HFFc6 (cell line): ENCODE measurements at places on chromosomes 16 and 17.

DNA sequence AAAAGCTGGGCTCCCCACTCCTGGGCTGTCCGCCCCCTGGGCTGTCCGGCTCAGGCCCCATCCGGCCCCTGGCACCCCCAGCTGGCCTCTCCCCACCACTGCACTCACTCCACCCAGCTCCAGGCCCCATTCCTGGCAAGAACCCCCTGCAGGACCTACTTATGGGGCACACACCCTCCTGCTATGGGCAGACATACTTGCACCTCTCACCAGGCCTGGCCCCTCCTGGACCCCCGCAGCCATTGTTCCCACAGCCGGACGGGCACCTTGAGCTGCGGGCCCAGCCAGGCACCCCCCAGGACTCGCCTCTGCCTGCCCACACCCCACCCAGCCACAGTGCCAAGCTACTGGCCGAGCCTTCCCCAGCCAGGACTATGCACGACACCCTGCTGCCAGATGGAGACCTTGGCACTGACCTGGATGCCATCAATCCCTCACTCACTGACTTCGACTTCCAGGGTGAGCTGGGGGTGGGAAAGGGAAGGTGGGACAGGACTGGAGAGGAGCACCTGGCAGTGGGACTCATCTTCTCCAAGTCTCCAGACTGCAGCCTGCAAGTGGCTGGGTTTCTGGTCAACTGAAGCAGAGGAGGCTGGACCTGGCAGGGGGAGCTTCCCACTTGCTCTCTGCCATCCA, 17.6 kb downstream of the UNC119 start:
- DNase-seq, result no peak

GRCh38 chr16:4006397-4006999, 109.7 kb downstream of the ADCY9 start:
- DNase-seq, result no peak

DNA sequence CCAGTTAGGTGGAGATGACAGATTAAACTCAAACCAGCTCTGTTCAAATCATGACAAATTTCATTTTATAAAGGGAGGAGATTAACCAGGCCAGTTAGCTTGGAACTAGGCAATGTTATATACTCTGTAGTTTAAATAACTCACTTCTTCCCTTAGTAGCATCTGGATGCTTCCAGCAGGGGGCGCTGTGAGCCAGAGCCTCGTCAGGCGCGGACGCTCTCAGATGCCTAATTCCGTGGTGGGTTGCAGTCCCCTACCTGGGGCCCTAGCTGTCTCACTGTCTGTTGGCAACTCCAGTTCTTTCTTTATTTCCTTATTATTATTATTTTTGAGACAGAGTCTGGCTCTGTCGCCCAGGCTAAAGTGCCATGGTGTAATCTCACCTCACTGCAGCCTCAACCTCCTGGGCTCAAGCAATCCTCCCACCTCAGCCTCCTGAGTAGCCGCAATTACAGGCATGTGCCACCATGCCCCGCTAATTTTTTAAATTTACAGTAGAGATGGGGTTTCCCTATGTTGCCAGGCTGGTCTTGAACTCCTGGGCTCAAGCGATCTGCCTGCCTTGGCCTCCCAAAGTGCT, 17.3 kb upstream of the WFDC1 start:
- DNase-seq, result peak; percentile 38

DNA sequence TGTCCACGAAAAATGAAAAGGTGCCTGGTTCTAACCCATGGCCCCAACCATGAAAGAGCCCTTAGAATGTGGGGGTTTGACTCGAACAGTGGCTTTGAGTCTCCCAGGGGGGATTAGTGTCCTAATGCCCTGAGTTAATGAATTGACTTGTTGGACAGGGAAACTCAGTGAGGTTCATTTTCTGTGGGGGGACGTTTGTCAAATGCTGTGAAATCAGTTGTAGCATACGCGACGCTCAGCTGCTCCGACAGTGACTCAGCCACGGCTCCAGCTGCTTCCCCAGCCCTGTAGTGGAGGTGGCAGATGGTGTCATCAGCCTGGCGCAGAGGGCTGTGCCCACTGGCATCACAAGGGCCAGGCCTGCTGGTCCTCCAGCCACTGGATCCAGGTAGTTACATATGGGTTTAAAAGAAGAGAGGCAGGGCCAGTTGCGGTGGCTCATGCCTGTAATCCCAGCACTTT, 3.9 kb upstream of the TMEM235 start:
- no peak for DNase-seq

DNA sequence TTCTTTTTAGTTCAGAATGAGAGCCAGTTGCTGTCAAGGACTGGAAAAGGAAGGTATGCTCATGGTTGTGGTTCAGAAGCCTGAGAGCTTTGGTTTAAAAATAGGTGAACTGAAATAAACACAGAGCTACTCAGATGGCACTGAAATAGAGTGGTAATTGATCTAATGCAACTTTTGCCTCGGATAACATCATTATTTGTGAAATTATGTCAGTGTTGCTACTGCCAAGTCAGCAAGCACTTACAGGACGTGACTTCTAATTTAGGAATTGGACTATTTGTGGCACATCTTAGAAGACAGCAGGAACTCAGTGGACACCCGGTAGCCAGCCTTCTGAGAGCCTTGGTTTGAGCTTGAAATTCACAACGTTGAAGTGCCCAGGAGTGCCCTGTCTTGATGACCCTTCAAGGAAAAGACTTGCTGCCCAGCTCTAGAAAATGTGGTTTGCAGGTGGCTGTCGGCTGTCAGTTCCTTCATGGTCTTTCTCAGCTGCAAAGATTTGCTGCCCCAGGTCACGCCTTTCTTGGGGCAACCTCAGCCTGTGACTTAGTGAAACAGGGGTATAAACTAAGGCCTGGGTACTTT, 42.0 kb upstream of the XYLT1 start:
- peak; percentile 55 for DNase-seq

GRCh38 chr17:69962436-69962995, 112.5 kb upstream of the KCNJ16 start:
- DNase-seq, result no peak

- DNase-seq, result no peak
Measured at GRCh38 chr16:75556431-75556950, 439 bp upstream of the TMEM231 start.

GRCh38 chr17:50468304-50469207, at the start of gene CHAD:
Gene CHAD (minus strand): TSS chr17:50468880. CDS start chr17:50468813, 67 bp downstream.
- no peak for DNase-seq

DNA sequence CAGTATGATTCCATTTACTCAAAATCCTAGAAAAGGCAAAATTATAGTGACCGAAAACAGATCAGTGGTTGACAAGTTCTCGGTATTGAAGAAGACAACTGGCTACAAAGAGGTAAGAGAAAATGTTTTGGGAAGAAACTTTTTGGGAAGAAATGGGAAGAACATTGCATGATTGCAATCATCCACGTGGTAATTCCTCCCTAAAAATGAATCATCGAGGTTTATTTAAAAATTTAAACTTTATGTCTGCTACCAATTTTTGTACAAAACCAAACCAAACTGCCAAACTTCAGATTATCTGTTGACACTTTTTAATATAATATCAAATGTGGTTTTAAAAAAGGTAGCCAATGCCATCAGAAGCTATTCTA, 8.1 kb downstream of the SMURF2 start:
- DNase-seq, result no peak

- DNase-seq, result no peak
Measured at GRCh38 chr16:15035163-15035729, 20.6 kb downstream of the NTAN1 start.

GRCh38 chr16:14602443-14602963, 27.6 kb downstream of the PARN start:
- DNase-seq, result no peak

GRCh38 chr17:60106340-60107059, 27.8 kb upstream of the HEATR6 start:
- peak; percentile 70 for DNase-seq

- no peak for DNase-seq
Measured at GRCh38 chr16:81478876-81479511, 34.4 kb downstream of the CMIP start.

DNA sequence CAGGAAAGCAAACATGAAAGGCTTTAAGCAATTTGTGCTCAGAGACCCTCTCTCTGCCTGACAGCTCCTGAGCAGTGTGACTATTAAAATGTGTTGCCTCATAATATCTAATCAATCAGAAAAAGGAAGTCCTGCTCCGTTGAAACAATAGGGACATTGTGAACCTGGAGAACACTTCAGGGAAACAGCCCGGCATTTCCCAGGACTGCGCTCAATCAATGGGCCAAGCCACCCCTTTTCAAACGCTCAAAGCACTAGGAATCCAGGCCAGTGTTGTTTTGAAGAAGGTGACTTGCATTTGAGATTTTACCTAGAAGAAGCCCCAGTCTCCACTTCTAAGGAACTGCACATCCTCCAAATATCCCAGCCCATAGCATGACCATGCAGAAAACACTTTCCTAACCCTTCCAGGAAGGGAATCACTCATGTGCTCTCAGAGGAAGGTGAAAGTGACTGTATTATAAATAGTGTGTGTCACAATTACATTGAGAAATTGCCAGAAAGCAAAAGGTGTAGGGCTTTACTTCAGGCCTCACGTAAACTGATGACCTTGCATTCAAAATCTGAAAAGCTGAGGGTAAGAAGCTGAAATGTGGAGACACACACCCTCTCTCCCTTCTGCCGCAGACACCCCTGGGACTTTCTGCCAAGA, 19.4 kb downstream of the CDRT4 start:
- DNase-seq, result no peak

- DNase-seq, result no peak
Measured at GRCh38 chr17:81272616-81273015, 22.5 kb downstream of the SLC38A10 start.

GRCh38 chr17:67105213-67105612, 60.9 kb downstream of the CACNG1 start:
- peak; percentile 86 for DNase-seq

- DNase-seq, result peak; percentile 56
Measured at GRCh38 chr16:88764913-88765349, 20.1 kb downstream of the PIEZO1 start.

DNA sequence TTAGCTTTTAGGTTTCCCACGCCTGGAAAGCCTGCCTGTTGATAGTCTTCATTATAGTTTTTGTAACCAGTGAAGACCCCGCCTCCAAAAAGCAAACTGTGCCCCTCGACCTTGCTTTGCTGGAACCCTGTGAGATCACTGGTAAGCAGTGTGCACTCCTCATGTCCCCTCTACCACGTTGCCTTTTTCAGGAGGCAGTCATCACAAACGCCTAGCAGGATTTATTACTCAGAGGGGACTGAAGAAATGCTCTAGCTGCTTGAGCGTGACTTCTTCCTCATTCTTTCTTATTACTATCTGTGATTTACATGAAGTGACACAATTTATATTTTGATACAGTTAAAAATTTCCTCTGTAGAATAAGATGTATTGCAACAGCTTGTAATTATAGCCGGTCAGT, 6.5 kb upstream of the KRTAP3-1 start:
- no peak for DNase-seq

- DNase-seq, result peak; percentile 39
Measured at GRCh38 chr16:72847187-72848027, 200.5 kb downstream of the ZFHX3 start.

DNA sequence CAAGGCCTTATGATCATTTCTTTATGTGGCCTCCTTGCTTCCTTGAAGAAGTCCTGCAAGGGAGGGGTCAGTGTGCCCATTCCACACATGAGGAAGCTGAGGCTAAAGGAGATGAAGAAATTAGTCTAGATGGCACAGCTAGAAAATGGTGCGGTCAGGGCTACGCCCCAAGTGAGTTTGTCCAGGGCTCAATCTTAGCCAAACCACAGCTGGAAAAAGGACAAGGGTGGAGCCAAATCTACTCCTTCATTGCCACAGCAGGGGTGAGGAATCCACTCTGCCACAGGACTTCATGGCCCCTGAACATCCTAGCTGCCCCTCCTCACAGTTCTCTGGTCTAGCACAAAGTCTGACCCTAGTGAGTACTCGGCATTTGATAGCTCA, 16.2 kb downstream of the BEAN1 start:
- DNase-seq, result no peak

- peak; percentile 43 for DNase-seq
Measured at GRCh38 chr16:66274335-66275110, 92.0 kb upstream of the CDH5 start.

DNA sequence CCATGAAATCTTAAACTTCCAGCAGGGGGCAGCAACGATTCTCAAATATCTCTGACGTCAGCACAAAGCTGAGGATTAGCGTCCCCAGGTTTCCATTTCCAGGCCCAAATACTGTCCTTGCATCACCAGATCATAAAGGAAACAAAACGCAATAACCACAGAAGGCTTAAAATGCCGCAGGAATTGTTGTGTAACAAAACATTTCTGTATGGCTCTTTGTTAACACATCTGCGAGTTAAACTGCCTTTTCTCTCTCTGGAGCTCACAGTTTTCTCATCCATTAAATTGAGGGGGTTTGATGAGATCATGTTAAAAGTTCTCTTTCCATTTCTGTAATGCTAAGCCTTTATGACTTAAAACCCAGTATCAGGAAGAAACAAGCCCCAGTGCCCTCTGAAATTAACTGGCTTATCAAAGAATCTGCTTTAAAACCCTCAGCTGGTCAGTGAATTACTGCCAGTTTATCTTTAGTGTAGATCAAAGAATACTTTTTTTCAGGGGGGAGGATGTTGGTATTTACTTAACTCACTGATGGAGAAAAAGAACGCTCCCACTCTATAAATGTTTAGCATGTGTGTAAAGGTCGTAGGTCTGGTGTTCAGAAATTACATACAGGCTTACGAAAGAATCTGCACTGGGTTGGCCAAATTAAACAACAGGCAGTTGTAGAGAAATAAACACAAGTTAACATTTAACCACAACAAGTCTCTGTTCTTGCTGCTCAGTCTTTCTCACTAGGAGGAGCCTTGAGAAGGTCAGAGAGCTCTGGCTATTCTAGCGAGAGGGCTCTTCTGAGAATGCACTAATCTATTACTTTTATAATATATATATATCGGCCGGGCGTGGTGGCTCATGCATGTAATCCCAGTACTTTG, 10.6 kb upstream of the TERF2 start:
- DNase-seq, result peak; percentile 92

DNA sequence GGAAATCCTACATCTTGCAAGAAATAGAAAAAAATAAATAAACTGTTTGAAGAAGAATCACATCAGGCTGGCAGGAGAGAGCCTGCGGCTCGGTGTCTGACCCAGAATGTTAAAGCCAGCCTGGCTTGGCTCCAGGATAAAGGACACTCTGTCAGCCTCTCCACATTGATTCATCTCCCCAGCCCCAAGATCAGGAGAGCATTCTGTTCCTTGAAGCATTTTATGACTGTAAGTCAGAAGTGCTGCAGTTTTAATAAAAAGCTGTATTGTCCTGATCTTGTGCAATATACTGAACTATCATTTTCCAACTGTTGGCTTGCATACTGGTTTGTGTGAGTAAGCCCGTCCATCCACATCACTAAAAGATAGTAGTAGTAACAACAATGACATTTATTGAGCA, 426.6 kb downstream of the HAPSTR1 start:
- DNase-seq, result no peak

DNA sequence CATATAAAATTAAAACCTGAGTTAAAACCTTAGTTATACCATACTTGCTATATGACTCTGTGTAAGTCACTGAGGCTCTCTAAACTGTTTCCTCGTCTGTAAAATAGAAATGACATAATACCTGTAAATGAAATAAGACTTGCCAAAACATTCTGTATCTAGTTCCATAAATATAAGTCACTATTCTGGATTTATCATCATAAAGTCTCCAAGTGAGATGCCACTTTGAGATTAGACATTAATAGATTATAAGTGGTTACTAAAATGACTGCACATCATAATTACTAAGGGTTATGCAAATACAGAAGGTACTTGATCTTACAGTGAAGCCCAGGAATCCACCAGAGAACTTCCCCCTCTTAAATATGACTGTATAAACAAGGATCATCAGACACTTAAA, 12.0 kb upstream of the BRIP1 start:
- no peak for DNase-seq
